ENCODE measurements at places on chromosomes 11 and 22. TPM values are rescaled to one million over a fixed set of nuclear protein-coding genes. Genes with fewer than 3 reads are reported as not detected.
A peak's percentile ranks its signal among the peaks of the same experiment; 100 is the strongest.

The KRTAP5-5 gene
- not detected for total RNA-seq

The SERHL2 gene
- total RNA-seq, result 1.0 TPM

The PCNX3 gene
- total RNA-seq, result 60.2 TPM

The ESAM gene
- total RNA-seq, result 0.91 TPM

- H3K27me3 ChIP-seq, result no peaks in the 10 kb centered on the region
- H3K4me3 ChIP-seq, result no peak overlapping the region
- DNase-seq, result no peak
- peaks cover 20% of the 10 kb centered on the region for H3K36me3 ChIP-seq
- peaks cover 3% of the 10 kb centered on the region for H3K4me1 ChIP-seq
These were observed 26.7 kb downstream of the ALKBH3 start for GRCh38 chr11:43907028-43907975.

- H3K27ac ChIP-seq, result no peak overlapping the region
- peaks cover 7% of the 10 kb centered on the region for H3K27me3 ChIP-seq
- H3K36me3 ChIP-seq, result no peaks in the 10 kb centered on the region
- no peak for DNase-seq
- peaks cover 2% of the 10 kb centered on the region for H3K4me1 ChIP-seq
These were observed 38.4 kb upstream of the TP53I11 start for GRCh38 chr11:44988981-44989635.

DNA sequence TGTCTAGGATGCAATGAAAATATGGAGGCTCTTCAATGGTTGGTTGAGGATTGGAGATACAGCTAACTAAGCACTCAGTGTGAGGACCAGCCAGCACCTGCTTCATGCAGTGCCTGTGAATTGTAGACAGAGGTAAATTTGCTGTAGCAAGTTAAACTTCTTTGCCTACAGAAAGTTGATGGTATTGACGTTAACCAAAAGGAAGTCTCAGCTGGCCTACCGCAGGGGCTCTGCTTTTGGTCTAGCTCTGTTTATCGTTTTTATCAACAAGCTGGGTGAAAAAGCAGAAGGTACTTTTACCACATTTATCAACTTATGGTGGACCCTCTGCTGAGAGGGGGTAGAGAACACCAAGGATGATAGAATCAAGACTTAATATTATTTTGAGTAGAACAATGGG is 51.6 kb downstream of the GRAMD1B start:
- H3K27me3 ChIP-seq, result no peaks in the 10 kb centered on the region
- peaks cover 22% of the 10 kb centered on the region for H3K36me3 ChIP-seq
- peaks cover 58% of the 10 kb centered on the region for H3K4me1 ChIP-seq
- peak overlapping the region; percentile 77 for H3K27ac ChIP-seq
- no peak for DNase-seq
- H3K4me3 ChIP-seq, result peak overlapping the region; percentile 42

DNA sequence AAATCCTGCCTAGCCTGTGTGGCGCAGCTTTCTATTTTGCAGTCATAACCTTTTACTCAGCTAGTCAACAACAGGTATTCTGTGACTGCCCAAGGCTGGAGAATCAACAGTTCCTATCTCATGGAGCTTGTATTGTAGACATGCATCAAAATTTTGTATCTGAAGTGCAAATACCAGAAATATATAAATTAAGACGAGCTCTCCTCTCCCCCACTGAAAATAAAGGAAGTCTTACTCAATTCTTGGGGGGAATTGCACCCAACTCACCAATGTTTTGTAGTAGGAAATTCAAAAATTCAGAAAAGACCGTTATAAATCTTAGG is 153.4 kb downstream of the NCAM1 start:
- H3K27me3 ChIP-seq, result peaks cover 4% of the 10 kb centered on the region
- no peak overlapping the region for H3K27ac ChIP-seq
- H3K4me1 ChIP-seq, result no peaks in the 10 kb centered on the region
- DNase-seq, result no peak
- no peak overlapping the region for H3K4me3 ChIP-seq

- H3K27ac ChIP-seq, result no peak overlapping the region
- no peak for DNase-seq
- H3K27me3 ChIP-seq, result peaks cover 7% of the 10 kb centered on the region
- H3K4me3 ChIP-seq, result no peak overlapping the region
- H3K4me1 ChIP-seq, result no peaks in the 10 kb centered on the region
- no peaks in the 10 kb centered on the region for H3K36me3 ChIP-seq
These were observed 171.2 kb downstream of the C11orf91 start for GRCh38 chr11:33529461-33529860.

DNA sequence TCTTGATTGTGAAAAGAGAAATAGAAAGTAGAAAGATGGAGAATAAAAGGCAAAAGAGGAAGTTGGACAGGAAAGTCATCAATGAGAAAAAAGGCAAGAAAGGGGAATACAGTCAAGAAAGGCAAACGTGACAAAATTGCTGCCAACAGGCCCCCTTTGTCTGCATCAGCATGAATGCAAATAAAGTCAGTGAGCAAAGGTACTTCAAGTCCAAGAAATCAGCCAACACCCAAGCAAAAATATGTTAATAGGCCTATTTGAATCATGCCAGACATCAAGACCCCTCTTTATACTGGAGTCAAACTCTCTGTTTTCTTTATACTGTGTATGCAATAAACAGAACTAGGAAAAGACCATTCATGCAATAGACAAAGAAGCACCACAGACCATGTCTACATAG is 34.3 kb downstream of the GUCY1A2 start:
- H3K27me3 ChIP-seq, result no peaks in the 10 kb centered on the region
- no peak overlapping the region for H3K27ac ChIP-seq
- no peaks in the 10 kb centered on the region for H3K36me3 ChIP-seq
- H3K4me1 ChIP-seq, result no peaks in the 10 kb centered on the region
- H3K4me3 ChIP-seq, result no peak overlapping the region
- no peak for DNase-seq

DNA sequence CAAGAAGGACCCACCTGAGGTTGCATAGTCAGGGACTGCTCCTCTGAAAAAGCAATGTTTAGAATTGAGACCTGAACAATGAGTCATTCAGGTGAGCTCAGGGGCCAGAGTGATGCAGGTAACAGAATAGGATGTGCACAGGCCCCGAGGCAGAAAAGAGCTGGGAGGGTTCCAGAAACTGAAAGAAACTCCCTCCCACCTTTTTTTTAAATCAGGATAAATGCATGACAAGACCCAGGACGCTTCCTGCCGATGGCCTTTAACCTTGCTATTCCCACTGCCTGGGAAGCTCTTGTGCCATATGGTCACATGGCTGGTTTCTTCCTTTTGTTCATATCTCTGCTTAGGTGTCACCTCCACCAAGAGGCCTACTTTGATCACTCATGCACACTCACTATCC is 214.2 kb upstream of the ZBED5 start:
- no peak for DNase-seq
- no peak overlapping the region for H3K4me3 ChIP-seq
- no peaks in the 10 kb centered on the region for H3K4me1 ChIP-seq
- no peaks in the 10 kb centered on the region for H3K36me3 ChIP-seq
- peaks cover 4% of the 10 kb centered on the region for H3K27me3 ChIP-seq

- H3K4me1 ChIP-seq, result peaks cover 16% of the 10 kb centered on the region
- H3K4me3 ChIP-seq, result no peak overlapping the region
- DNase-seq, result no peak
- no peaks in the 10 kb centered on the region for H3K27me3 ChIP-seq
These were observed 101.1 kb downstream of the MICAL2 start for GRCh38 chr11:12211331-12212065.

GRCh38 chr11:11411401-11411985 is 58.4 kb upstream of the CSNK2A3 start:
- peaks cover 17% of the 10 kb centered on the region for H3K27me3 ChIP-seq
- no peak overlapping the region for H3K4me3 ChIP-seq
- DNase-seq, result no peak

- H3K27me3 ChIP-seq, result peaks cover 5% of the 10 kb centered on the region
- no peak for DNase-seq
- no peaks in the 10 kb centered on the region for H3K36me3 ChIP-seq
These were observed 93.2 kb downstream of the LDLRAD3 start for GRCh38 chr11:36037031-36037430.

DNA sequence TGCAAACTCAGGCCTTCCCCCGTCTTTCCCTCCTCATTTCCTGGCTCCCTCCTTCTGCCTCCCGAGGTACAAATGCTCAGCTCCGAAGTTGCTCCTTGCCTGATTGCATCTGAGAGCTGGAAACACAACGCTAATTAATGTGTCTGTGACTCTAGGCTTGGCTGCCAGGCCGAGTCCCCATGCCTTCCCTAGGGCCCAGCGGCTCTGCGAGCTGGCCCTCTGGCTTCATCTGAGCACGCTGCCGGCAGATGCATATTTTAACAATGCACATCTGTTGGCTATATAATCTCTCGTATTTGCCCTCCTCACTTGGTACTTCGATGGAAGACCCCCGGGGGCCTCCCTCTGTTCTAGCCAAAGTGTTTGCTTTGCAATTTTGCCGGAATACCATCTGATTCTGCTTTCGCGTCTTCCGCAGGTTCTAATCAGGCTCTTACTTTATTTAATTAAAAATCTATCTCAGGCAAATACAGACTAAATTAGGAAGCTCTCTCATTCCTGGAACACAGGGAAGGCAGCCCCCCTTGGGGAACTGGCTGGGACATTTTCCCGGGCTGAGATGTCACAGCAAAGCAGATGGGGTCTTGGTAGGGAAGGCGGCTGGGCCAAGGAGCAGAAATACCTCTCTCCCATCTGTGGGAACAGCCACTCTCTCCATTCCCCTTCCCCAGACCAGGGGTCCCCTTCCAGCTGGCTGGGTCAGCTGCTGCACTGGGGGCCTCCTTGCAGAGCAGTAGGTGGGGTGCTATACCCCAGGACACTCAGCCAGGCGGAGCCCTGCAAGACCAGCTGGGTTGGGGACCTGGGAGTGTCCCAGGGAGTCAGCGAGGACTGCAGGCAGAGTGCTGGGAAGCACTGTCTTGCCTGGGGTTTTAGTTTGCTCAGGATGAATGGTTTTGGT is 162.8 kb downstream of the ST3GAL4 start:
- H3K4me3 ChIP-seq, result no peak overlapping the region
- peaks cover 3% of the 10 kb centered on the region for H3K27me3 ChIP-seq
- peaks cover 2% of the 10 kb centered on the region for H3K4me1 ChIP-seq
- no peak for DNase-seq
- no peak overlapping the region for H3K27ac ChIP-seq

DNA sequence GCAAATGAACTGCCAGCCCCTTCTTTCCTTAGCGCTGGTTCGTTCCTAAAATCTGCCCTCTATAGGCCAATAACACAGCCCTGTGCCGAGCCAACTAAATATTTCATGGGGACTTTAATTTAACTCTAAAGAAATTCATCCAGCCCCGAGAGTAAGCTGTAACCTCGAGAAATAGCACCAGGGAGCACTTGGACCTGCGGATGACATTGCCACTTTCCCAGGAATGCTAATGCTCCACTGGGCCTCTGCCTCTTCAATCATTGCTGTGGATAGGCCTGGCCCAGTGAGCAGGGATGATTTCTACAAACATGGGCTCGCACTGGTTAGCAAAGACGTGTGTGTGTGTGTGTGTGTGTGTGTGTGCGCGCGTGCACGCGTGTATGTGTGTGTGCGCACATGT is 95.3 kb upstream of the TBCEL start:
- H3K27ac ChIP-seq, result no peak overlapping the region
- H3K4me3 ChIP-seq, result no peak overlapping the region
- no peak for DNase-seq
- peaks cover 2% of the 10 kb centered on the region for H3K27me3 ChIP-seq

DNA sequence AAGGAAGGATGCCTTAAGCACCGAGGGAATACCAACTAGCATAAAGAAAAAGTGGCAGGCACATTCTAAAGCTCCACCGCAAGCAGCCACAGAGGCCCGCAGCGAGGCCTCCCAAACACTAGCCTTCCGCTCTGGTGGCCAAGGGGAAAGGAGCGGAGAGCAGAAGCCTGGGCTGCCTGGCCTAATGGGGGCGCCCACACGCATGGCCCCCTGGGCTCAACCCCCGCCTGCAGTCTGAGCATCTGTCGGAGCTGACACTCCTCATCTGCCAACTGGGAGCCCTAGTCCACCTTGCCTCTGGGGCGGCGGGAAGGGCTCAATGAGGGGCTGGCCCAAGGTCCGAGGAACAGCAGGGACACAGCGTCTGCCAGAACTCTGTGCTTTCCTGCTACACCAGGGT is 50.1 kb upstream of the WNT11 start:
- H3K4me3 ChIP-seq, result no peak overlapping the region
- DNase-seq, result no peak
- peaks cover 3% of the 10 kb centered on the region for H3K4me1 ChIP-seq

DNA sequence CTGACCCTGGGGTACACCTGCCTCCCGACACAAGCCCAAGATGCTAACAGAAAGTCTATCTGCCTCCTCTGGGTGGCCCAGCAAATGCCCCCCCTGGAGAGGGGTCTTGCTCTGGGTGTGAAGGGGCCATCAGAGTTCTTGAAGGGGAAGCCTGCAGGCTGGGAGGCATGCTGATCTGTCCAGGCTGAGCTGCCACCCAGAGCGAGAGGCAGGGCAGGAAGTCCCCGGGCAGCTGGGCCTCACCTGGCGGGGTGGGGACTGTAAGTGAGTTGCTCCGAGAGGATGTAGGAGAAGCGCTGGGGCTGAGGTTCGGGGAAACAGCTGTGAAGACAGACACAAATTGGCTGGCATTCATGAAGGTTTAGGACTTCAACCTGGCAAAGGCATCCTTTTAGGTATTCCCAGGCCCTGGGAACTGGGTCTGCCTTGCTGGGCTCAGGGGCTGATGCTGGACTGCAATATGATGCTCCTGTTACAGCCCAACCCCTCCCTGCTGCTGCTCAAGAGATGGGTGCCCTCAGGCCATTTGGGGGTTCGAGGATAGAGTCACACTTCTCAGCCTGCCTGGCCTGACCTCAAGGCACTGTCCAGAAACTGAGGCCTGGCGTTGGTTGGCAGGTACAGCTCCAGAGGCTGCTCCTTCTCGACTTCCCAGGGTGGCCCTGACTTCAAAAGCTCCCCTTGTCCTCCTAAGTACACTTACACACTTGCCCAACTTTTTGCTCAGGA is 60.2 kb upstream of the LYVE1 start:
- H3K36me3 ChIP-seq, result no peaks in the 10 kb centered on the region
- no peak overlapping the region for H3K27ac ChIP-seq
- DNase-seq, result no peak
- H3K27me3 ChIP-seq, result no peaks in the 10 kb centered on the region
- peaks cover 7% of the 10 kb centered on the region for H3K4me1 ChIP-seq

DNA sequence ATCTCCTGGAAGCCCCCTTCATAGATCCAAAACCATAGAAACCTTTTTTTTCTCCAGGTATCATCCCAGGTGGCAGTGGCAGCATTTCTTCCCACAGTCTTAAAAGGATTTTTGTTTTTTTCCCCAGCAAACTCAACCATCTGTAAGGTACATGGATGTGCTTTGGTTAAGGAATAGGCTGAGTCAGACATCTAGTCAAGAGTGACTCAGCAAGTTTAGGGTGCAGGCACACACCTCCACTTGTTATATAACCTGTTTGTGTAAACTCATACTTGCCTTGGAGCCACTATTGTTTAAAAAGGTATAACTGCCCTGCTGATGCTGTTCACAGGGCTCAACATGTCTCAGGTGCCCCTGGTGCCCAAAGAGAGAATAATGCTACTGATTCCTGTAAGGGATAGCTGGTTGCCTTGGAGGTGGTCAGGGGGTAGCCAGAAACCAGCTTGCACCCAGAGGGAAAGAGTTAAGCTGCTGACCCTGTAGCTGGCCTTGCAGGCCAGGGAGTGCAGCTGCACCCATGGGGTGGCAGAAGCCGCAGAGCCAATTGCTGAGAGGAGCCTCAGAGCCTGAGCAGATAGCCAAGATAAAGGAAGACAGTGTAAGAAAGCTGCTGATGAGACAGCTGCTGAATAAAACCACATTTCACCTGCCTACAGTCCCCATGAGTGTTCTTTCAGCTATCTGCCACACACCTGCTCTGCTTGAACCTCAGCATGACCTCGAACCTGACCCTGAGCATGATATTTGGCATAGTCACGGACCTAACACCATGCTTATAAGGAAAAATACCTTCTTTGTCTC is 1726.1 kb upstream of the RAG2 start:
- H3K36me3 ChIP-seq, result no peaks in the 10 kb centered on the region
- no peak overlapping the region for H3K4me3 ChIP-seq
- H3K27me3 ChIP-seq, result no peaks in the 10 kb centered on the region
- H3K27ac ChIP-seq, result no peak overlapping the region
- H3K4me1 ChIP-seq, result no peaks in the 10 kb centered on the region
